ENCODE measurements at places on chromosomes 3 and 15.

- no peak for DNase-seq
Measured at GRCh38 chr15:70060214-70060992, 37.3 kb downstream of the TLE3 start.

DNA sequence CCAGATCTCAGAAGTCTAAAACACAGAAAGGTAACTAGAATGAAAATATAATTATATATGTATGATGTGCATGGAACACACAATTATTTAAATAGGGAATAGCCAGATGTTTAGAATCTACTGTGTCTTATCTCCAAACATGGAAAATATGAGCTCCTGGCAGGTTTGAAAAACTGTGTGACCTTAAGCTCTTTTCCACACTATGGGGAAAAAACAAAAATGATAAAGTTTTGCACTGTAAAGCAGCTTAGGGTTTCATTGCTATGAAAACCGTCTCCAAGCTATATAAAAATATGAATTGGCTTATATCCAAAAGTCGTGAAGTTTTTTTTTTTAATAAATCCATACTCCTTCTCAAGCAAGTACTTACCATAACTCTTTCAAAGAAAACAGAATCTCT, 159.8 kb downstream of the ERC2 start:
- DNase-seq: no peak

DNA sequence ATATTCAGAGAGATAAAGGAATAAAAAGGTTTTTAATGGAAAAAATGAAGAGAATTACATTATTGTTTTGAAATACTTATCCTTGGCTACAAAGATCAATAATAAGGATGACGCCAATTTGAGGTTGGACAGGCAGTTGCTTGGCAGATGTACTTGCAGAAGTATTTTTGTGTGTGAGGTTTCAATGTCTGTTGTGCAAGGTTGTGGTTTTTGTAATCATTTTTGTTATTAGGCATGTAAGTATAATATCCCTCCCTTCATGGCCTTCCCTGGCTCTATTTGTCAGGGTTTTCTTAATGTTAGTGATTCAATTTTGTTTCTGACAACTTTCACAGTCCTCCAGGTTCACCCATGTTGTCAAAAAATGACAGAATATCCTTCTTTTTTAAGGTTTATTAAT, 105.9 kb downstream of the OTOL1 start:
- DNase-seq: no peak

- DNase-seq: no peak
Measured at GRCh38 chr3:47443611-47443995, 32.1 kb downstream of the SCAP start.

DNA sequence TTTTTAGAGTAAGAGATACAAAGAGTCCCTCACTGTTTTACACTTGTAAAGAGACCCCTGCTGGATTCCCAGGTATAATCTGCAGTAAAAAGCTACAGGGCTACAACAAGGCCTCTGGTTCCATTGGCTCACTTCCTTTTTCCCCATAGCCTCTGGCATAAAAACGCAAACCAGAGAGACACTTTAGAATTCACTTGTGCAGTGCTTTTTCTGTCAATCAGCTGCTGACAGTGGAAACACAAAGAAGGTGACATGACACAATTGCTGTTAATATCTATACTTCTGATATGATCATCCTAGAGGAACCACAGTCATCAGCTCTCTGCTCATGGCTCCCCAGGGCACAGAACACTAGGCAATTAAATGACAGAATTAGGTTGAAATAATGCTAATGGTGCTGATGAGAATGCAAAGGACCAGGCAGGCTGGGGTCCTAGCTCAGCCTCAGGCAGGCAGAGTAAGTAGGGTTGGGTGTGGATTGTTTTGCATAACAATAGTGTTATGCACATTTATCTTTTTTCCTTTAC, 667.9 kb upstream of the CFAP20DC start:
- DNase-seq: no peak

DNA sequence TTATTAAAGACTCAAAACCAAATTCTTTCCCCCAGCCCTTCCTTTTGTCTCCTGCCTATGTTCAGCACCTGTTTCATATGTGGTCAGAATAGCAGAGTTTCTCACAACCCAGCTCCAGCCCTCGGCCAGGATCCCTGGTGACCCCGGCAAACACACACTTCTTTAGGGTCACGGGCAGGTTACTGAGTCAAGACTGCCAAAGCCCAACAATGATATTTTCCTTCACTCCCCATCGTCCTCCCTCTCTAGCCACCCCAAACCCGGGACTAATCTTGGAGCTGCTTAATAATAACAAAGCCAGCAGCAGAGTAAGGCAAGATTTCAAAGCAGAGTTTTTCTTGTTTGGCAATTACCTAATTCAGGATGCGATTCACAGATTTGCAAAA, 25.5 kb downstream of the RARB start:
- no peak for DNase-seq

- DNase-seq: no peak
Measured at GRCh38 chr3:14379843-14380242, 22.6 kb upstream of the SLC6A6 start.

DNA sequence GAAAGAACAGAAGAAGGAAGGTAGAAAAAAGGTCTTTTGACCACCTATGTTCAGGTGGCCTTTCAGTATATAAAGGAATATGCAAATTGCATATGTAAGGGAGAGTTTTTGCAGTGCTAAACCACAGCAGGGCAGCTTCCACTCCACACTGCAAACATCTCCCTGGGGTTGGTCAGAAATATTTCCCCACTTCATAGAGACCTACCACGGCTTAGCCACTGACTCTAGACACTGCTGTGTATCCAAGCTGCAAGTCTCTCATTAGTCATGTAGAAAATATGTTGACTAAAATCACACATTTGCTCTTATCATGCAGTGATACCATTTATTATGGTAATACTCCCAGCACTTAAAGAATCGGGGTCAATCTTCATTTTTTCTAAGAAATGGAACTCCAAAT, 214.9 kb upstream of the NR2F2 start:
- no peak for DNase-seq

GRCh38 chr3:43747641-43748040, 56.9 kb downstream of the ABHD5 start:
- DNase-seq: no peak

DNA sequence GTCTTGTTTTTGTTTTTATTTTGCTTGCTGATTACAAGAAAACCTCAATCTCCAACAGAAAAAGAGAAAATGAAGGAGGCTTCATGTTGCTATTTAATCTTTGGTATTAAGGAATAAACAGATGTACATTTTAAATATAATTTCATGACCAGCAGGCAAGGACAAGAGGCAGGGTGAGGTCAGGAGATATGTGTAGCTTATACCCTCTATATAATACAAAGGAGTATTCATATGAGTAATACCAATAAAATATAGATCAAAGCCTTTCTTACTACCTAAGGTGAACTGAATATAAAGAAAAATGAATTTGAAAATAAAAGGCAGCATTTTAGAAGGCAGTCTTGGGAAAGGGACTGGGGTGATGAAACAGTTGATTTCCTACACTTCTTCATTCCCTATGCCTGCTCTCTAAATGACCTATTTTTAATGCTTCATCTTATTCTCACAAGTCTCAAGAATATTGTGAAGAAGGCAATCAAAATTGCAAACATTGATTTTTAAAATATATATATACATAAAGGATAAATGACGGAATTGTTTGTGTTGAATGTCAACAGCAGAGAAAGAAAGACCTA, 8.6 kb upstream of the CBLB start:
- DNase-seq: no peak

DNA sequence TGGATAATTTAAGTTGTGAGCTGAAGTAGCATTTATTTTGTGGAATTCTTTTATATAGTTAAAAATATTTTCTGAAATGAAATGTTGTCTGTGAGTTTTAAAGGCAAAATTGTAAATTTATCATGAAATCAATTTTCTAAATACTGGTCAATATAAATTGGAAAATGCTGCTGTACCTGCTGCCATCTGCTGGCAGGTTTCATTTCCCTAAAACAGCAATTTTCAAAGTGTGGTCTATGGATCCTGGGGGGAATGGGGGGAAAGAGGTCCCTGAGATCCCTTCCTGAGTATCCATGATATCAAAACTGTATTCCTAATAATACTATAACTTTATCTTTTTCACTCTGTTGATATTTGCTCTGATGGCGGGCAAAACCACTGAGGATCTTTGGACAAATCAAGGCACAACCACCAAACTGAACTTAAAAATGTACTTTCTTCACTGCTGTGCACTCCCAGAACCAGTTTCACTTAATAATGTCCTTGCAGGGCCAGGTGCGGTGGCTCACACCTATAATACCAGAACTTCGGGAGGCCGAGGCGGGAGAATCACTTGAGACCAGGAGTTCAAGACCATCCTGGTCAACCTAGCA, 17.2 kb upstream of the CCR4 start:
- peak; percentile 24 for DNase-seq

- DNase-seq: no peak
Measured at GRCh38 chr3:181696626-181697230, 15.0 kb upstream of the SOX2 start.

DNA sequence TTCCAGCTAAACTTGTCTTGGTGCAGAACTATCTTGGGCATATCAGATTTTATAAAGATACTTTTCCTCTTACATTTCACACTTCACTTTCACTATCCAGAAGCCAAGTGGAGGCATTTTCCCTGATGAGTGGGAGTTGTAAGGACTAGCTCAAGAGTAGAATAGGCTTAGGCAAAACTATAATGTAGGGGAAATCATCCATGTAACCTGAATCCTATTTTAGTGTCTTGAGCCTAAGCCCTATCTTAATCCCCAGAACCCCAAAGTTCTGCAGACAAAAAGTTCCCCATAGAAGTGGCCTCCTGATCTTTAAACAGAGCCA, 42.2 kb upstream of the CD47 start:
- no peak for DNase-seq

DNA sequence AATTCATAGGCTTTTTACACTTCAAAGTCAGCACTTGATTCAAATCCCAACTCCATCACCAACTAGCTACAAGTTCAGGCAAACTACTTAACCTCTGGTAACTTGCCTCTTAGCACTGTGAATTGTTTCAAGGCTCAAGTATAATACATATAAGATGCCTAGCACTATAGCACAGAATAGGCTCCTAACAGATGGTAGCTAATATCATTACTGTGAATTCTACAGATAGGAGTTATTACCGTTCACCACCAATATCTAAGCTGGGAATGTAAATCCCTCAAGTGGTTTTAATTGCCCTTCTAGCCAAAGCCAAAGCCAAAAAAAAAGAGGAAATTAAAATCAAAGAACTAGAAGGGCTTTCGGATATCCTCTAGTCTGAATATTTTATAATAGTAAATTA, 15.4 kb downstream of the DLG1 start:
- DNase-seq: no peak

GRCh38 chr3:71850654-71851053, 65.7 kb upstream of the PROK2 start:
- DNase-seq: no peak

DNA sequence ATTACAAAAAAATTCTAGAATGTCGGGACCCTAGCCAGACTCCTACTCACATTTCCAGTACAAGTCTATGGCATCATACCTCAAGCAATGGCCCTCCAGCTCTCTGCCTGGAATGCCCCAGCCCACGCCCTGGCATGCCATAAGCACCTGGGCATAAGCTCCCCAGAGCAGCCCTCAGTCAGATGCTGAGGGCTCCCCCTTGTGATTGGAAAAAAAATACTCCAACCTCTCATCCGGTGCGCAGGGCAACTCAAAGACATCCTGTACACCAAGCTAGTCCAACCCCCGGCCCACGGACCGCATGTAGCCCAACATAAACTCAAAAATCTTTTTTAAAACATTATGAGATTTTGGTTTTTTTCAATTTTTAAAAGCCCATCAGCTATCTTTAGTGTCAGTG, 115.4 kb downstream of the NEK10 start:
- peak; percentile 19 for DNase-seq

GRCh38 chr15:86054338-86054737, 25.3 kb upstream of the AGBL1 start:
- no peak for DNase-seq

GRCh38 chr3:133937061-133937686, 41.5 kb upstream of the RAB6B start:
- DNase-seq: no peak

DNA sequence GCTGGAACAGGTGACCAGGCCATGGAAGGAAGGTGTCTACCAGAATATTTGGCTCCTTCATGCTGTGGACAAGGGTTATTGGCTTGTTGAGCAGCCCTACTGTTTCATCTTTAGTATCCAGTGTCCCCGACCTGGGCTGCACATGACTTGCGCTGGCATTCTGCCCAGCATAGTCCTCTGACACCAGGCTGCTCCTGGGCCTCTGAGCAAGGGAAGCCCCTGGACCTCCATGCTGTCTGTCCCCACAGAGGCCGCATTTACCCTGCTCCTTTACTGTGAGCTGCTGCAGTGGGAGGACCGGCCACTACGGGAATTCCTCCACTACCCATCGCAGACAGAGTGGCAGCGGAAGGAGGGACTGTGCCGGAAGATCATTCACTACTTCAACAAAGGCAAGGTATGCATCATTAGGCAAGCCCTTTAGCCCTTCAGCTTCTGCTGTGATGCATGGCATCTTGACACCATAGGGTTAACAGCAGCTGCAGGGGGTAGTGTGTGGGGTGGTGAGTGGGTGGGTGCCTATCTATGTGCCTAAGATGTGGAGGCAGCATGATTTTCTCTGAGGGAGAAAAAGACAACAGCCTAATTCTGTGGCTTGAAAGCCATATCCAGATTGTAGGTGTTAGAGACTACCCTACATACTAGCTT, 44.0 kb upstream of the MANF start:
- no peak for DNase-seq

DNA sequence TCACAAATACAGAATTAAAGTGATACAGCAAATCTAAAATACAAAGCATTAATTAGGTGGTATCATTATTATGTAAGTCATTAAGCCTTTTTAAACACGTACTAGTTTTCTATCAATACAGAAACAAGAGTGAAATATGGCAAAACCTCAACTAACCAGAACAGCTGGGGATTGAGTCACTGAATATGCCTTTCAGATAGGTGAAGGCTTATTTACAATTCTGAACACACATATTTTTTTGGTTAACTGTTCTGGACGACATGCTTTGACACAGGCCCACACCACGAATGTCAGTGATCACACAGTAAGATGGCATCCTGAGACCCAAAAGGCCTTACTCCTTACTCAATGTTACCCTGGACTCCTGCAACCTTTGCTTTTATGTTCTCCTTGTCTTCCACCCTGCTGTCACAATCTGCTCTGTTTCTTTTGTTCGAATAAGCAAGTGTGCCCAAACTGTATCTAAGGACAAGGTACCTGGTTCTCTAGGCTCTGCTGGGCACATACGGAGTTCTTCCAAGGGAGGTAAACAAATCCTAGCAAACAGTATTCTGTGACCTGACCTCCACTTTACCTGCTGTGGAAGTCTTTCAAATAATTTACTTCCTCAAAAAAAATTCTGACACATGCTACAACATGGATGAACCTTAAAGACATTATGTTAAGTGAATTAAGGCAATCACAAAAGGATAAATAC, 7.0 kb downstream of the SFMBT1 start:
- DNase-seq: no peak

- no peak for DNase-seq
Measured at GRCh38 chr3:58356054-58356453, 23.4 kb downstream of the PXK start.

GRCh38 chr3:144344925-144345548, 373.4 kb downstream of the DIPK2A start:
- no peak for DNase-seq

Measured in nephron progenitor cell (in vitro differentiated cells).